Naive B cell (primary cell): ENCODE measurements at places on chromosomes 12 and 14. TPM values are rescaled to one million over a fixed set of nuclear protein-coding genes. Genes with fewer than 3 reads are reported as not detected.

The SOX5 gene
- 3.0 TPM for polyA plus RNA-seq

The KITLG gene
- not detected for polyA plus RNA-seq

DNA sequence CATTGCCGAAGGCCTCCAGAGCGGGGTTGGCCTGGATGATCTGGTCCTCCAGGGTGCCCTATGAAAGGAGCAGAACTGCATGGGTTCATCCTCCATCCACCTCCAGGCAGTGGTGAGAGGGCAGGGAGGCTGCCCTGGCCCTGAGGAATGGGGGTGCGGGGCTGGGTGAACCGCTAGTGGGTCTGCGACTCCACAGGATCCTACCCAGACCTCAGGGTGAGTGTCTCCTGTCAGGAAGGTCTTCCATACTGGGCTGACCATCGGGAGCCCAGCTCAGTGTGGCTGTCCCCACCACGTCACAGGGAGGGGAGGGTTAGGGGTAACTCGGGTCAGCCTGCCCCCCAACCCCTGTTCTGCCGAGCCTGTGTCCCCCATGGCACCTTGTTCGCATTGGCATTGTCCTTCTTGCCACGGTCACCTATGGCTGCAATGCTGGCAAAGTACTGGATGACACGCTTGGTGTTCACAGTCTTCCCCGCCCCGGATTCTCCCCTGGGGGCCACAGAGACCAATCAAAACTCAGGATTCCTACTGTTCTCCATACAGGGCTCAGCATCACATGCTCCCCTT lies 3.7 kb downstream of the MYH6 start:
- DNase-seq: no peak
- no peaks in the 10 kb centered on the region for H3K36me3 ChIP-seq
- peaks cover 79% of the 10 kb centered on the region for H3K27me3 ChIP-seq
- no peak overlapping the region for H3K27ac ChIP-seq
- no peak overlapping the region for H3K4me3 ChIP-seq
- H3K4me1 ChIP-seq: peaks cover 25% of the 10 kb centered on the region

DNA sequence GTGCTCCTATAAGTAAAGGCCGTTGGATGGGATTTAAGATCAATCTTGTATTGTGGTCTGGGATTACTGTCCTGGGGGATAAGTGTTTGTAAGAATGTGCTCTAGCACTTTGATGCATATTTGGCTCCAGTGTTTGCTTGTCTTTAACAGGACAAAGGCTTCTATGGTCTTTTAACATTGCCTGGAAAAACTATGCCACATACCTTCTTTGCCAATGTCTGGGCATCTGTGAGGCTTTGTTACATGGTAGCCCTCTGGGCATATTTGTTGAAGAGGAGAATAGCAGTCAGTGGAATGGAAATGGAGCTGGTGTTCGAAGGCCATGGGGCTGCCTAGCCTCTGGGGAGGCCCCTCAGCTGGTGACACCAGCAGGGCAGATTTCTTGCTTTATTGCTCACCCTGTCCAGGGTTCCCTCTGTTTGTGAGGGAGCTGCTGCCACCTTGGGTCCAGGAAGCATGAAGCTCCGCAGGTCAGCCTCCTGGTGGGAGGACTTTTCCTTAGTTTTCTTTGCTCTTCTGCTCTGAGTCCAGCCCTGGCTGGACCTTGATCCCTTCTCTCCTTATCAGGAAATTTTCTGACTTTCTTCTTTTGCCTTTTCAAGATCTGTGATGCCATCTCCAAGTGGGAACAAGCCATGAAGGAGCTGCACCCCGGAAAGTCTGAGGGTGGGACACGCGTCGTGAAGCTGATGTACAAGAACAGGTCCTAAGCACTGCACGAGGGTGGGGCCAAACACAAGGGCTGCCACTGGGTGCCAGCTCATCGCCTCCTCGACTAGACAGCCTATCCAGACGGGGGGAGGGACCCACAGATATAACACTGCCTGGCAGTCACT lies 19.5 kb downstream of the PIGH start:
- no peak for DNase-seq
- no peaks in the 10 kb centered on the region for H3K36me3 ChIP-seq
- H3K4me1 ChIP-seq: no peaks in the 10 kb centered on the region
- H3K4me3 ChIP-seq: no peak overlapping the region
- H3K27me3 ChIP-seq: no peaks in the 10 kb centered on the region

The PTPRR gene
- not detected for polyA plus RNA-seq
